8988T (cell line): ENCODE measurements at places on chromosomes 7 and 10.

GRCh38 chr10:132788180-132788830 is 2.4 kb upstream of the NKX6-2 start:
- DNase-seq = peak; percentile 91

- DNase-seq = no peak
These were observed 34.4 kb downstream of the PLEKHA8 start for GRCh38 chr7:30062587-30062986.

DNA sequence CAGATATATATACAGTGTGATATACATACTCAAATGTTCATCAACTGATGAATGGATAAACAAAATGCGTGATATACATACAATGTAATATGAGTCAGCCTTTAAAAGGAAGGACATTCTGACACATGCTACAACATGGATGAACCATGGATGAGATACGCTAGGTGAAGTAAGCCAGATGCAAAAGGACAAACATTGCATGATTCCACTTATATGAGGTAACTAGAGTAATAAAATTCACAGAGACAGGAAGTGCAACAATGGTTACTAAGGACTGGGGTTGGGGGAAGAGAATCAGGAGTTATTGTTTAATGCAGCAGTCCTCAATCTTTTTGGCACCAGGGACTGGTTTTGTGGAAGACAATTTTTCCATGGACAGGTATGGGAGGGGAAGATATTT is 47.3 kb upstream of the PIK3AP1 start:
- DNase-seq = no peak

DNA sequence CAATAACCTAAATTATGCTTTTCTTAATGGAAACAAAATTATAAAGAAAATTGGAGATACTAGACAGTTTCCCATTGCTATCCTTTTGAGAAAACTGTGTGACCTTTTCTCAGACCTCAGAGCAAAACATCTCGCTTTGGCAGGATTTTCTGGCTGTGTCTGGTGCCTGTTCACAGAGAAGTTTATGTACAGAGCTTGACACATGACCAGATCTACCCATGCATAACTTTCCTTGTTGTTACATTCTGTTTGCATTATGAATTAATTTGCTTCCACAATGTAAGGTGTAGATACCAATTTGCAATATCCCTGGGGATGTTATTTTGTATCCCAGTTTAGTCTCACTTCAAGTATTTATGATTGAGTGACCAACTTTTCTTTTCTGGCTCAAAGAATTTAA is 565.0 kb downstream of the XPNPEP1 start:
- no peak for DNase-seq

- no peak for DNase-seq
These were observed 39.9 kb downstream of the LDB3 start for GRCh38 chr10:86708068-86708782.

GRCh38 chr7:130276796-130277762 is 10.4 kb downstream of the CPA2 start:
- DNase-seq = no peak

DNA sequence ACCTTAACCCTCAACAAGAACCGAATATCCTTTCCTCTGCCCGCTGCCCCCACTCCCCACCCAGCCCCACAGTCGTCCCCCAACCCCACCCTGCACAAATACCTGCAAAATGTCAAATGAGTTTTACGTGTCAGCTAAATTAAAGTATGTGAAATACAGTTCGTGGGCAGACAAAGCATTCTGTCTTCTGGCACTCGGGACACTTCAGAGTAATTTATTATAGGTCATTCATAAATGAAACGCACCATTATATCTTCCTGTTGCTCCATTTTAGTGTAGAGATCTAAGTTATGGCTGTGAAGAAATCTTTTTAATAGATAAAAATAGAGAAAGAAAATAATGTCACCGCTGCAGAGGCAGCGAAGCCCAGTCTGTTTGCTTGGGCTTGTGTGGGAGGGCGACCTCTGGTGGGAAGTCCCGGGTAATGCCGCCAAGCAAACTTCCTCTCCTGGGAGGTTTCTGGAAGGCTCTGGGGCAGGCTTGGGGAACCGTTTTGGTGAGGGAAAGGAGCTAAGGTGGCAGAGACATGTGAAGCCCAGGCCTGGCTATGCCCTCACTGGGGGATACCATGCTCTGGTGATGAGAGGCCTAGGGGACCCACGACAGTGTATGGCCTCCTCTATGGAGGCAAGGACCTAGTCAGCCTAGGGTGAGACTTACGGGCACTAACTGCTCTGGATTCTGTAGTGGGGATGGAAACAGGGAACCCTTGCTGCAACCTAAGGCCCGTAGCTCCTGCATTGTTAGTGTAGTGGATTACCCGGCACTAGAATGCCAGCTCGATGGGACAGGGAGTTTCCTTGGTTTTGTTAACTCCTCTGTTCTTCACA is 604.9 kb downstream of the LRMDA start:
- DNase-seq = peak; percentile 52
